Astrocyte of the hippocampus (primary cell): ENCODE measurements at places on chromosomes 6 and 20.

GRCh38 chr6:74568861-74569260 is 637.0 kb downstream of the COL12A1 start:
- no peak for DNase-seq

DNA sequence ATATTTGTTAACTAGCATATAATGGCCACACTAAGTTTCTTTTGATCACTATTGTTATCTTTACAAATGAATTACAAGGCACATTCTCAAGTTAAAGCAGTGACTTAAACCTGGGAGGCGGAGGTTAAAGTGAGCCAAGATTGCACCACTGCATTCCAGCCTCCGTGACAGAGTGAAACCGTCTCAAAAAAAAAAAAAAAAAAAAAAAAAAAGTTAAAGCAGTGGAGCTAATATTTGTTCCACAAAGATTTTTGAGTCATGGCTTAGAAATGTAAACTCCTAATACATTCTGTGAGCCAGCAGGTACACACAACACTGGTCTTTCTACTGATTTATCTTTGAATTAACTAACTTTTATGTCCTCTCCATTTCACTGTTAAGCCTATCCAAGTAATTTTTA is 221.7 kb upstream of the HTR1E start:
- DNase-seq = no peak

- no peak for DNase-seq
Observed at GRCh38 chr6:116060572-116061283, at the start of gene FRK. Gene FRK, minus strand, starts transcription at chr6:116060891. Its CDS starts 580 bp downstream, at chr6:116060311.

DNA sequence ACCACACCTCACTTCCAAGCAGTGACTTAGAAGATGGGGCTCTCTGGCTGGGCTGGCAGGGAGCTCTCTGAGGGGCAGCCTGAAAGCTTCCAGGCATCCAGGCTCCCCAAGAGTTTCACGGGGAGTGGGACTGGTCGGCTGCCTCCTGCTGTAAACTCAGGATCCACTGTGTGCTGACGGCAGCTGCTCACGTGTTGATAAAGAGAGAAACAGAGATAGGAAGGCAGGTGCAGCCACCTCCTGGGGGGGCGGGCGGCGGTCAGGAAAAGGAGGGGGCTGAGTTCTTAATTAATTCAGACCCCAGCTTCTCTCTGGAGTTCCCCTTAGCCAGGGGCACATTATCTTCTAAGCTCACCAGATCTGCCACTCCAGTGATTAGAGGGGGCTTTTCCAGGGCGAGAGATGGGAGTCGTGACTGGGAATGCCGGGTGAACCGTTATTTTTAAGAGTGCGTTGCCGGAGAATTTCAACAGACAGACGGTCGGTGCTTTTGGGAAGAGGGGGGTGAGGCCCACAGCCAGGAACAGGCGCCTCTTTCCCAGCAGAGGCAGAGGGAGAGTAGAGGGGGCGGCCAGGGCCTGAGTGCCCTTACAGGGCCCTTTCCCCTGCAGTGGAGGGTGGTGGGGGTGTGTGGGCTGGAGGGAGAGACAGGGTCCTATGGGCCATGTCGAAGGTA is 70.9 kb downstream of the CD40 start:
- DNase-seq = no peak

GRCh38 chr6:107083047-107083768 is 32.1 kb downstream of the BEND3 start:
- no peak for DNase-seq

DNA sequence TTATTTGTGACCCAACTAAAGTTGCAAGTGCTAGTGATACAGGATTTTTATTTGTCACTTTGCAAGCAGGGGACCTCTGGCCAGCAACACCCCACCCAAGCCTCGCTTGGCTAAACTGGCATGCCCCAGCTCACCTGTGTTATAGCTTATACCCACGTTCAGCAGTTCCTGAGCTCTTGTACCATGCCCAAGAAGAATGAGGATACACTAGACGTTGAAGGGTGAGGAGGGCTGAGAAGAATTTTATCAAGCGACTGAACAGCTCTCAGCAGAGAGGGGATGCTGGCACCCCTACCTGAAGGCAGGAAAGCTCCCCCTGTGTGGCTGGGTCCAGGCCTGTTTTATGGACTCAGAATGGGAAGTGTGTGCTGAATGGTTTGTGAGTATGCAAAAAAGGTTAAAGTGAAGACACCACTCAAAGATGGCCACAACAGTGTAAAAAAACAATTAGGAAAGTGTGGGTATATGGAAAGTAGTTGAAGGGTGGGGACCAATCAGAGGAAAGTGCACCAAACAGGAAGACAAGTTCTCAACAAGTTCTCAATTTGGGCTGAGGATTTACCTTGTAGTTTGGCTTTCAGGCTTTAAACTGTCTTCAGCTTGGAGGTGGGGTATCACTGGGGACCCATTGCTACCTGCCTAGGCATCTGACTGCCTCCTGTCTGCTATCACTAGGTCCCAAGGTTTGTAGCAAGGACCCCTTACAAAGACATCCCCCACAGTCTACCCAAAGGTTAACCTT is 15.0 kb downstream of the BTN2A1 start:
- no peak for DNase-seq

DNA sequence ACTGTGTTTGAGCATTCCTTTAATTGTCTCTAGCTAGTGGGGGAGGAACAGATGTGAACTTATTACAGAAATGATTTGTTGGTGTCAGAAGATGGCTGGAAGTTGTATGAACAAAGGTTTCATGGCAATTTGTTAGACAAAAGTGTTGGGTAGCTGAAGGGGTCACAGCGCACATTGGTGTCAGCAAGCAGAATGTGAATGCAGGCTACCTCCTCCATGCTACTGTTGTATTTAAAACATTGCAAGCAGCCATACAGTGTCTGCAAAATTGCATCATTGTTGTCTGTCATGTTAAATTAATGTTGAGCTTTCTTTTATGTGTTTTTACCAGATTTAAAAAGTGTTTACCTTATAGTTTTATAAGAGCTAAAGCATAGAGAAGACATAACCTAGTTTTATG is 6.2 kb downstream of the LRRC1 start:
- DNase-seq = no peak

DNA sequence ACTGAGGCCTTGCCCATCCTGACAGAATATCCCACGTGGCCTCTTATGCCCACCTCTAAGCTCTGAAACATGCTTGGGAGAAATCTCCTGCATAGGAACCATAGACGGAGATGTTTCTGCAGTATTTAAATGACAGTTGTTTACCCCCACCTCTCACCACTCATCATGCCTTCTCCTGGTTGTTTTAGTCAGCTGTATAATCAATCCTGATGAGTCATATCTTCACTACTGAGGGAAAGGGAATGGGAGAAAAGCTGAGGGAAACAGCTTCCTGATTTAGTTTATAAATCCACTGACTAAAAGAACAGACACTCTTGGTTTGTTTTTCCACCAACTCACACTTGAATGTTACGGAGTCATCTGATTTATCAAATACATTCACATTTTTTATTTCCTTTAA is 113.2 kb upstream of the TENT5A start:
- DNase-seq = peak; percentile 63

DNA sequence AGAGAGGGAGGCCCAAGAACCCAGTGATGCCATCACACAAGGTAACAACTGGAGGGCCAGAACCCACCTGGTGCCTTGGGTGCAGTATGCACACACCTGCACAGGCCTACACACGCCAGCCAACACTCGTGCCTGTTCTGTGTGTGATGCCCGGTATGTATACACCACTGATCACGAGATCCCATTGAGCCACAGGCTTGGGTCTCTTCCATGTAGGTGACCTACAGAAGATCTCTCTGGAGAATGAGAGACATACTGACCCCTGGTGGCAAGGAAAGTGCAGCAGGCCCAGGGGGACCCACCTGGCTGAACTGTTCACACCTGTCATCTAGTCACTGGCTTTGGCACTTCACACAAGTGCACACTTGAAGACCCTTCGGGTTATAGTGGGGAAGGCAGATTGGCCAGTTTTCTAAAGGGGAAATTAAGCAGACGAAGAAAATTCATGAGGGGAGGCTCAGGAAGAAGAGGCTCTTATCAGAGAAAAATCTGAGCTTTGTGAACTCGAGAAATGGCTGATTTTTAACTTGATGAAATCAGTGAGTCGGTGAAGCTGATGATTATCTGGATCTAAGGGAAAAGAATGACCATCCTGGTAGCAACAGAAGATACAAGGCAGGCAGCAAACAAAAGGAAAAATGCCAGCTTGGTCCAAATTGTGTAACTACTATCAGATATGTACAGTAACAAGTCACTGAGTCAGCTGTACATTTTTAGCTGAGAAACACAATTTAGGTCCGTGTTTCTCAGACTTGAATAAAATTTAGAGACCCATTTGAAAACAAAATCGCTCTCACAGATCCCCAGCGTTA is 69.1 kb upstream of the PBOV1 start:
- DNase-seq = no peak

DNA sequence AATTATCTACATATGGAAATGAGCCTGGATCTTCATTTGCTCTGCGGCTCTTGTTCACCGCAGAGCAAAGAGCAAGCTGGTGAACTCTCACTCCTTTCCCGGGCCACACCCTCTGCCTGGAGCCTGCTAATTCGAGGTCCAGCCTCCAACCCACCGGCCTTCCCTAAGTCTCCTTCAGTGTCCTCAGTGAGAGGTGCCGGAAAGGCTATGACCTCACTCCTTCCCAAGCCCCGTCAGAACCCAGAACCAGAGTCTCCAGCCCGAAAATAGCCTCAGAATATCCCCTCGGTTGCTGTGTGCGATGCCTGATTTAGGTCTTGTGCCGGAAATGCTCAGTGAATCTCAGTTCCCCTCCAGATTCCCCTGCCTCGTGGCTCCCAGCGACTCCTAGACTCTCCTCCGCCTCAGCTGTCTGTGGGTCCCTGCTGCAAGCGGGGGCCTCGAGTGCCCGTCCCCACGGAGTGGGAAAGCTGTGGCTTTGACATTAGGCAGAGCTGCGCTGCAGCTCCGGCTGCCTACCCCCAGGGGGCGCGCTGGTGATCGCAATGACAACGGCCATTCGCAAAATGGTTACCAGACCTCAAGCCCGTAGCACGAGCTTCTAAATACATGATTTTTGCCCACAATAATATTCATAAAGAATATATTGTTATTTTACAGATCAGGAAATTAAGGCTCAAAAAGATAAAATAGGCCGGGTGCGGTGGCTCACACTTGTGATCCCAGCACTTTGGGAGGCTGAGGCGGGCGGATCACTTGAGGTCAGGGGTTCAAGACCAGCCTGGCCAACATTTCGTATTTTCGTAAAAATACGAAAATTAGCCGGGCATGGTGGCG is 4.1 kb upstream of the BNIP5 start:
- peak; percentile 87 for DNase-seq

- peak; percentile 27 for DNase-seq
Observed at GRCh38 chr6:137975188-137975940, 108.3 kb downstream of the TNFAIP3 start.

- no peak for DNase-seq
Observed at GRCh38 chr6:163197839-163198238, 216.7 kb upstream of the QKI start.

GRCh38 chr20:10965936-10966470 is 292.2 kb upstream of the JAG1 start:
- DNase-seq = no peak

DNA sequence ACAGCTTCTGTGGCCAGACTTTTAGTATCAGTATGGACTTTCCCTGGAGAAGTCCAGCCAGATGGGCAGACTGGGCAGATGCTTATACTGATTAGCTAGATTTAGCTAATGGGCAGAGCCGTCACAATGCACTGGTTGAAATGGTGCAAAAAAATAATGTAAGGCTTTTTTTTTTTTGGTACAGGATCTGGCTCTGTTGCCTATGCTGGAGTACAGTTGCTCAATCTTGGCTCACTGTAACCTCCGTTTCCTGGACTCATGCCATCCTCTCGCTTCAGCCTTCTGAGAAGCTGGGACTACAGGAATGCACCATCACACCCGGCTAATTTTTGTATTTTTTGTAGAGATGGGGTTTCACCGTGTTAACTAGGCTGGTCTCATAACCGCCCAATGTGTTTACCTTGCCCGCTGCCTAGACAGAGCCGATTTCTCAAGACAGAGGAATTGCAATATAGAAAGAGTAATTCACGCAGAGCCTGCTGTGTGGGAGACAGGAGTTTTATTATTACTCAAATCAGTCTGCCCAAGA is 16.4 kb upstream of the KIFC1 start:
- peak; percentile 93 for DNase-seq

GRCh38 chr6:98840996-98841513 is 6.7 kb downstream of the POU3F2 start:
- peak; percentile 45 for DNase-seq

DNA sequence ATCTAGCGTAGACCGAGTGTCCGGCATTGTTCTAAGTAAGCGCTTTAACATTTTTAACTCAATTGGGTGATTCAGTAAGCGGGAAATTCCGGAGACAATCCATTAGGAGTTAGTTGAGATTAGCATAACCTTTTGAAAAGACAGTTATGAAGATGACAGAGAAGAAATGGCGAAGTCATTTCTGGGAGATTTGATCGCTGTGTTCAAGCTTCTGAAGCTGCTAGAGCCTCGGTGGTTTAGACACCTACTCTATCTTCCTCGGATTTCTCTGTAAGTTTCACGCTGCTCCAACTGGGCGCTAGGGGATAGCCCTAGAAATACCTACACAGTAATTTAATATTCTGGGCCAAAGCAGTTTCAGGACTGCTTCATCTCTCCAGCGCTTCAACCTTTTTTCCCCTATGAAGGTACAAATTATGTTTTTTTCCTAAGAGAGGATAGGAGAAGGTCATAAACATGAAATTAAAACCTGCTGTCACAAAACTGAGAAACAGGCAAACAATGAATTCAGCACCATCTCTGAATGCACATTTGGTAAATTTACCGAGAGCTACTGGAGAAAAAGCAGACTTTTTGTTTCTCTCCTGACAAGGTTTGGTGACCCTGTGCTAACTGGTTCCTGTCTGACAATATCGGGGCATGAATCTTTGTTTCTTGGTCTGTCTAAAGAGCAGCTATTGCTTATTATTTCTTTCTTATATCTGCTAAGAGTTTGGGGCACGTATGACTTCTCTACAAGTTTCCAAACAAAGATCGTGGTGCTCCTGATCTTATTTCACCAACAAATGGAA is 22.4 kb downstream of the ZNF311 start:
- peak; percentile 66 for DNase-seq

- peak; percentile 58 for DNase-seq
Observed at GRCh38 chr6:7541175-7542064, at the start of gene DSP. Gene DSP, plus strand, starts transcription at chr6:7541671. Its CDS starts 245 bp downstream, at chr6:7541916.

- peak; percentile 36 for DNase-seq
Observed at GRCh38 chr6:128412680-128413079, 107.7 kb downstream of the PTPRK start.

- DNase-seq = no peak
Observed at GRCh38 chr20:21265261-21266190, 37.6 kb upstream of the XRN2 start.

DNA sequence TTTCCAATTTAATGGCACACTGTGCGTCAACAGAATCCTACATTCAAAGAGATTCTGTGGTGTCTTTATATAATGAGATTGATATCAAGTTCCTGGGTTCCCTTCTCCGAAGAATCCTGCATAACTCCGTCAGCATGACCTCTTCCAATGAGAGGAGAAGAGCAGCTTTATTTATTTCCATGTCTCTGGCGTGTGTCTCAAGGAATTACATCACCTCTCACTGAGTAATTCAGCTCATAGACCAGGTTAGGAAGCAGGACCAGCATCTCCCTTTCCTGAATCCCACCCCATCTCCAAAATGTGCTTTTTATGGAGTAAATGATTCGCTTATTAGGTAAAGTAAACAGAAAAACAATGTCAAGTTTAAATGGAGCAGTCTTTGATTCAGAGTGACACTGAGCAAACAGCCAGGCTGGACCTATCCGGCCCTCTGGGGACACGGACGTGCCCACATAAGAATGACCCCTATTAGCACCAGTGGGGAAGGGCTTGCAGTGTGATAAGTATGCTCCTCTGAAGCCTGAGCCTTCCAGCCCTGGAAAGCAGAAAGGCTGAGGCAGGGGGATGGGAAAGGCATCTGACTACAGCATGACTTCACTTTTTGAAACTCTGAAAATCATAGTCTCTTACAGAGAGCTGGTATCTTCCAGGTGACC is 165.2 kb downstream of the CLIC5 start:
- DNase-seq = peak; percentile 24
